NCI-H510A treated with DMSO at 0.1 percent for 48 hours (cell line): ENCODE measurements at places on chromosomes 7 and 10.

DNA sequence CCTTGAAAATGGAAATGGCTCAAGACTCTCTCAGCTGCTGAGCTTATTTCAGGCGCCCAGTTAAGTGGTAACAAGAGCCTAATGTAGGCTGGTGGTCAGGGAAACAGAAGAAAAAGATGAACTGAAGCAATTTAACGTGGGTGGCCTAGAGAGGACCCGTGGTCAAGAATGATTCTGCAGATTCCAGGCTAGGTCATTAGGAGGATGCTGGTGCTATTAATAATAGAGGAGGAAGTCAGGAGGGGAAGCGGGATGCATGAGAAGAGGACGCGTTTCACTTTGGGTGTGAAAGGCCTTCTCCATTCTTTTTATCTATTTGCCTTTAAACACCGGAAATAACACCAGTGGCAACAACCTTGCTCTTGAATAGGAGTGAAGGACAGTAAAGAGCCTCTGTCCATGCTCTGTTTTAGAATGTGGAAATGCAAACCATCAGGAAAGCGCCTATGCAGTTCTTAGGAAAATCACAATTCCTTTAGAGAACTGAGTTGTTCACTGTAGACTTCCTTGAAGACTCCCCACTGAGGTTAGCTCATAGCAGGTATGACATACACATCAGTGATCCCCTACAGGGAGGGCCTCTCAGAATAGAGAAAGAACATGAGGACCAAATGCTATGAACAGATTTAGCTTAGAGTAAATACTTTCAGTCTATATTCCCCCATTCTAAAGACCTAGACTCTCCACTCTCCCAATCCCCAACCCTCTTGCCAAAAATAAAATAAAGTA, 8.6 kb downstream of the LIPA start:
- no peak for DNase-seq

DNA sequence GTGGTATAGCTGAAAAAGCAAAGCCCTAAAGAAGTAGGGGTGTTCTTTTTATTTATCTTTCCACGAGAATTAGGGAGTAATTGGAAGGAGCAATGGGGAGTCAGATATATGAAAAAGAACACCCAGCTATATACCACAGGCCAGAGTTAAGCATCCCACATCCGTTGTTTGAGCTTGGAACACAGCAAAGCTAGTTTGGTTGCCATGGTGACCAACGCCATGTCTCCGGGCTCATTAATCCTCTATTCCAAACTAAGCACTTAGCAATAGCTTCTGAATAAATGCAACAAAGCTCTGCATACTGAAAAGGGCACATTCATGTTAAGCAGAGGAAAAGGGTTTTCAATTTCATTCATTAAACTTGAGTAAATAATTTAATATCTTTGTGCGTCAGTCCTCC, 23.5 kb downstream of the ASB4 start:
- peak; percentile 24 for DNase-seq

DNA sequence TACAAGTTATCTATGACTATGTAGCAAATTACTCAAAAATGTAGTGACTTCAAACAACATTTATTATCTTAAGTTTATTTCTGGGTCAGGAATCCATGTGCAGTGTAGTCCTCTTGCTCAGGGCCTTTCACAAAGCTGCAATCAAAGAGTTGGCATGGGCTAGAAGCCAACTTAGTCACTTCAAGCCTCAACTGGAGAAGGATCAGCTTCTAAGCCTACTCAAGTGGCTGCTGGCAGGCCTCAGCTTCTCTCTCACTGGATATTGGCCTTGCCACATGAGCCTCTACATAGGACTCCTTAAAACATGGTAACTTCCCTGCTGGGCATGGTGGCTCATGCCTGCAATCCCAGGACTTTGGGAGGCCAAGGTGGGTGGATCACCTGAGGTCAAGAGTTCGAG, 5.0 kb upstream of the NFE2L3 start:
- DNase-seq, result no peak

DNA sequence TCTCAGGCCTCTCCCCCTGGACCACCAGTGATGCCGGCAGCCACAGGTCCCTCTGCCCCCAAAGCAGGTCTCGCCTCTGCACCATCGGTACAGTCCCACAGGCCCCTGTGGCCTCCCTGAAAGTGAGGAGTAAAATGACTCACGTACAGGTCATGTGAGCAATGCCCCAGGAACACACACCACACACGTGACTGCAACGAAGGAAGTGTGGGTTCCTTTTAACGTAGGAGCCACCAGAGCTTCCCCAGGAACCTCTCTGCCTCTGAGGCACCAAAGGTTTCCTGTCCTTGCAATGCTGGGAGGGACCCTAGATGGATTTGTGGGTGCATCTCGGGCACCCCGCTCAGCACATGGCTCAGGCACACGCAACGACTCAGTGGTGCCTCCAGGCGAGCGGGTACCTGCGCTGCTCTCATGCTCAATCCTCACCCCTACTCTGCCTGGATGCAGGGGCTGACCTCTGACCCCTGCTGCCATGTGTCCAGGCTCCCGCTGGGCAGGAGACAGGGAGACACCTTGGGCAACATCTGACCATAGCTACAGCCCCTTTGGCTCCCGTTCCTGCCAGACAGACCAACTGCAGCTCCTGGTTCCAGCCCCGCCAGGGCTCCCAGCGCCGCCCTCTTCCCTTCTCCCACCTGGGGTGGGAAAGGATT, 120.7 kb downstream of the PRKAG2 start:
- no peak for DNase-seq

- DNase-seq, result no peak
Measured at GRCh38 chr10:36021096-36021495, 379.0 kb upstream of the FZD8 start.
